ENCODE measurements at places on chromosomes 1 and 21.

- DNase-seq, result peak; percentile 75
Measured at GRCh38 chr1:159088050-159088449, 11.5 kb upstream of the AIM2 start.

GRCh38 chr1:156905651-156906050 is 12.1 kb downstream of the PEAR1 start:
- DNase-seq, result no peak

DNA sequence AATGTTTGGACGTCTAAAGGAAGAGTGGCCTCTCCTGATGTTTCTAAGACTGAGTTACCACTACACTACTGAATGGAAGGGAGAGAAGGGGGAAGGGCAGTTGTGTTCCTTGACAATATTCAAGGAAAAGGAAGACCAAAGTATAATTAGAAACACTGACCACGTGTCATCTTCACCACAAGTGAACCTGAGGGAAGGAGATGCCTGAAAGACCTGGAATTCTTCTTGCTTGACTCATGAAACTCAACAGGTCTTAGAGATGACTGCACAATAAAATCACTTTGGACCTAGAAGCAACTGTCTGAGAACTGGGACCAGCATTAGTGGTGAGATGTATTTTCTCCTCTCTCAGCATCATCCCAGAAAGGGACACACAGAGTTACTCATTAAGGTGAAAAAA is 56.7 kb downstream of the PTPN14 start:
- no peak for DNase-seq

- no peak for DNase-seq
Measured at GRCh38 chr1:50972766-50973165, 2.7 kb downstream of the CDKN2C start.

GRCh38 chr1:207186503-207186902 is 82.5 kb downstream of the C4BPA start:
- DNase-seq, result no peak

GRCh38 chr1:208101661-208102431 is 142.3 kb downstream of the PLXNA2 start:
- peak; percentile 27 for DNase-seq

DNA sequence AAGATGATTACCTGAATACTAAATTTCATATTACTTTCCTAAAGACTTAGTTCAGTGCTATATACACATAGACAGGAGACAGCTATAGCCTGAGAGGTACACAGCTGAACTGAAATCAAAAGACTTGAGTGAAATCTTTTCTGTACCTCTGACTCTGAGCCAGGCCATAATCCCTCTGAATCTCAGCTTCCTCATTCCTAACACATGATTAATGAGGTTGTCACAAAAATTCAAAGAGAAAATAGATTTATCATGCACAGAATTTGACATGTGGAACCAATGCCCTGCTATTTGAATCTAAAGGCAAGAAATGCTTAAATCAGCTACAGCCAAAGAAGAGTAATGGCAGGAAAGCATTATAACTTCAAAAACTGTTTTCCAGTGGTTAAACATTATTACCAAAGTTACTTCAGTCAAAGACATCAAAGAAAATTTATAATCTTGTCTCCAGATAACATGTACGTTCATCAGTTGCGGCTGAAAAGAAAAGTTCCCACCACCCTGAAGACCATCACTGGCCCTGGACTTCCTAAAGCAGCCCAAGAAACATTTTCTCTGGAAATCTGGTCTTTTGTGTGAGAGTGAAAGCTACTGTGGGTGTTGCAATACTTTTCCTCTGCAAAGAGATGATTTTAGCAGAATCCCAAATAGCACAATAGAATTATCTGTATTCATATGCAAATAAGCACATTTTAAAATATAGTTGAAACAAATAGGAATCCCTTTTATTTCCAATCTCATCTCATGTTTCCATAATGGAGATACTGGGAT is 13.8 kb upstream of the ATP1A1 start:
- DNase-seq, result no peak

GRCh38 chr1:200317236-200317635 is 92.6 kb downstream of the ZNF281 start:
- DNase-seq, result no peak

GRCh38 chr21:41321908-41322495 is 5.4 kb downstream of the FAM3B start:
- no peak for DNase-seq

GRCh38 chr1:209041927-209042326 is 541.6 kb upstream of the CAMK1G start:
- DNase-seq, result no peak

GRCh38 chr1:72830606-72831390 is 548.5 kb upstream of the NEGR1 start:
- no peak for DNase-seq

- DNase-seq, result no peak
Measured at GRCh38 chr1:90952906-90953305, 68.9 kb downstream of the ZNF644 start.

GRCh38 chr1:246632281-246633168 is 66.3 kb downstream of the CNST start:
- peak; percentile 79 for DNase-seq

GRCh38 chr1:113652771-113653170 is 106.5 kb downstream of the PHTF1 start:
- DNase-seq, result no peak

DNA sequence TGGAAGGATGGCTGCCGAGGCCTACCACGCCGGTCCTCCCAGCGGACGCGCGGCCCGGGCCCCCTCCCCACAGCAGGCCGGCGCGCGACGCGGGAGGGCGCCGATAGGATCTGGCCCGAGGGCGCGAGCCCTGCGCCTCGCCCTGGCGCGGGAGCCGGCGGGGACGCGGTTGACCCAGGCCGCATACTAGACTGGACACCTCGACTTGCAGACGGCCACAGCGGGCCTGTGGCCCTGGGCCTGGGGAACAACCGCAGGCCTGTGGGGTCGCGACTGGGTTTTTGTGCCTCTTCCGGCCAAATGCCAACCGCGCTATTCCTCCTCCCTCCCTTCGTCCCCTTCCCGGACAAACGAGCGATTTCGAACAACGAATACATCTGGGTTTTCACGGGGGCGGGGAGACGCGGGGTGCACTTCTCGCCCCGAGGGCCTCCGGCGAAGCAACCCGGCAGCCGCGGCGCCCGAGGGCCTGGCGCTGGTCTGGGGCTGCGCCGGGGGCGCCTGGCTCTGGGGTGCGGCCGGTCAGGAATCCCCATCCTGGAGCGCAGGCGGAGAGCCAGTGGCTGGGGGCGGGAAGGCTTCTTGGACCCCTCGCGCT is 2.4 kb downstream of the NHLH2 start:
- peak; percentile 14 for DNase-seq

DNA sequence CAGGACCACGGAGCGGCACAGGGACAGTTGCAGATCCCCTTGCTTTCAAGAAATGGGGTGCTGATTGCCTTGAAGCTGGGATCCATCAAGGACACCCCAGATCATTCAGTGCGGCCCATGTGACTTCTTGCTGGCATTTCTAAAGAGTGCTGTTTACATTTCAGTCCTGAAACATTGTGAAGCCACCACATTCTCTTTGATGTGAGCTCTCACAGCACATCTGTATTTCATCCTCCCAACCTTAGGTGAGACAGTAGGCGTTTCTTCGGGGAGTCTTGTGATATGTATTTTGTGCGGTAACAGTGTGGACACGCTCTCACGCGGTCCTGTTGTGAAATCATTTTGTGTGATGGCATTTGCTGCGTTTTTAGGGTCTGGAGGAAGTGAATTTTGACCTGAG is 57.2 kb downstream of the CACHD1 start:
- no peak for DNase-seq

DNA sequence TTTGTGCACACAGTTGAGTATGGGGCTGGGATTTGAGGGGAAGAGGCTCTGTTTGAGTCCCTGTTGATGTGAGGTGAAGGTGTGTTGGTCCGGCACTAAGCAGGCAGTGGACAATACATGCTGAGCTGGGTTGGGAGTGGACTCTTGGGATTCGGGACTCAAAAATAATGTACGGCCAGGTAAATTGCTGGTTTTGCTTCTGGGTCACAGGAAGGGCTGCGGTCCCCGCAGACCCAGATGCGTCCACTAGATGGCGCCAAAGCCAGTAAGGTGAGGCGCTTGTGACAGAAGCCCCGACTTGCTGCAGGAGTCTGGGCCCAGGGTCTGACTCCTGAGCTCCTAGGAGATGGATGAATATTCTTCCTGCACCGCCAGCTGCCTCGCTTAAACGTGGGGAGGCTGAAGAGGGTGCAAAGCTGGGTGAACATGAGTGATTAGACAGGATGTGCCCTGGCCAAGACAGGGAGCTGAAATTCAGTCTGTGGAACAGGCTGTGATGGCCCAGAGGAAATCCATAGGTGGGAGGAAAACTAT is 61.4 kb downstream of the ACBD3 start:
- DNase-seq, result peak; percentile 87

GRCh38 chr1:183837062-183837461 is 32.1 kb downstream of the RGL1 start:
- no peak for DNase-seq

- no peak for DNase-seq
Measured at GRCh38 chr1:1630191-1630964, 1.6 kb upstream of the MMP23B start.

- DNase-seq, result no peak
Measured at GRCh38 chr1:8323706-8324105, 5.8 kb downstream of the SLC45A1 start.

- DNase-seq, result no peak
Measured at GRCh38 chr1:76075877-76076276, 1.3 kb downstream of the ST6GALNAC3 start.

GRCh38 chr1:119312500-119312899 is 56.1 kb upstream of the HAO2 start:
- DNase-seq, result no peak

- no peak for DNase-seq
Measured at GRCh38 chr1:8166406-8166805, 140.3 kb upstream of the ERRFI1 start.

- DNase-seq, result no peak
Measured at GRCh38 chr21:26554365-26554764, 18.7 kb downstream of the CYYR1 start.

DNA sequence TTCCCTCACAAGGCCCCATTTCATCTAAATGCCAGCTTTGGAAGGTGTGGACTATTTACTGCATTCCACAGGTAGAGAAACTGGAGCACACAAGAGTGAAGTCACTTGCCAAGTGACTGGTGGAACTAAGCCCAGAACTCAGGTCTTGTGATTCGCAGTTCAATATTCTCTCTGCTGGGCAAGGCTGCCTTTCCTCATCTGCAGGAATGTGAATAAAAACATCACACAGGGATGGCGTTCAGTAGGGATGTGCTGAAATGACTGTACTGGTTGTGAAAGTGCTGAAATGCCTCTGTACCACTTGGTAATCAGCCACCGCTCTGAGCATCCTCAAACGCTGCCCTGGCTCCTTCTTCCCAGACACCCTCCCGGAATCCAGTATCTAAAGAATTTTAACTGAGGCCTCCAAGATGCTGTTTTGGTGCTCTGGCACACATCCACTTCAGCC is 145.6 kb downstream of the HIVEP3 start:
- peak; percentile 86 for DNase-seq
